Activated CD8-positive, alpha-beta T cell treated with anti-CD3 and anti-CD28 coated beads, Interleukin-2, amount 10 ng/mL, durations not matched to agents 7 days and 5 days (primary cell): ENCODE measurements at places on chromosomes 3 and 15. TPM values are rescaled to one million over a fixed set of nuclear protein-coding genes. Genes with fewer than 3 reads are reported as not detected.
A peak's percentile ranks its signal among the peaks of the same experiment; 100 is the strongest.

DNA sequence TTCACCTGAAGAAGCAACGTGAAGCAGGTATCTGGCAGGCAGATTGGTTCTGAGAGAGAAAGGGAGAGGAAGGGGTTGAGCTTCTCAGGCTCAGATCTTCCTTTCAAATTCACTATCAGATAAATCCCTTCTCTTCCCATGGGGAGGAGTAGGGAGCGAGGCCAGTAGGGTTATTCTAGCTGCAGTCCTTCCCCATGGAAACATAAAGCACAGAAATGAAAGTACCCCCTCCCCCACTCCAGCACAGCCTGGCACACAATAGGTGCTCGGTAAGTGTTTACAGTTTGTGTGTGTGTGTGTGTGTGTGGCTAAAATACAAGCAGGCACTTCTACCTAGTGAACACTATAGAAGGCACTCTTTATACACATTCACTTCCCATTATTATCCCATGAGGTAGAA is 20.8 kb upstream of the VPS8 start:
- no peak for DNase-seq
- no peak overlapping the region for H3K27ac ChIP-seq
- peaks cover 26% of the 10 kb centered on the region for H3K4me1 ChIP-seq
- H3K36me3 ChIP-seq, result no peaks in the 10 kb centered on the region

- no peaks in the 10 kb centered on the region for H3K36me3 ChIP-seq
- H3K4me1 ChIP-seq, result no peaks in the 10 kb centered on the region
- H3K27me3 ChIP-seq, result peaks cover 5% of the 10 kb centered on the region
Observed at GRCh38 chr15:32909431-32909830, 191.6 kb downstream of the GREM1 start.

EPB42 gene
- not detected for total RNA-seq

SPTBN5 gene
- 0.16 TPM for total RNA-seq

DNA sequence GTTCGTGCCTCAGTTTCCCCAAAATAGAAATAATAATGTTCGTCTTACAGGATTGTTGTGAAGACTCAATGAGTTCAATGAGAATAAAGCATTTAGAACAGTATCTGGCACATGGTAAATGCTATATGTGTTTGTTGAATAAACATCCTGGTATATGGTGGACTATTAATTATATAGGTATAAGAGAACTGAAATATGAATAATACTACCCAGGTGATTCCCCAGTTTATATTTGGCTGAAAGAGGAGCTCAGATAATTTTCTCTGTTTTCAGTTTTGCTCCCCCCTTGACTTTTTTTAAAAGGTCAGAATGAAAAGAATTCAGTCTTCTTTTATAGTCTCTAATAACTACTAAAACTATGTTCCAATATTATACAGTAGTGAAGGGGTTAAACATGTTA is 46.9 kb downstream of the USP8 start:
- H3K27ac ChIP-seq, result no peak overlapping the region
- peaks cover 33% of the 10 kb centered on the region for H3K36me3 ChIP-seq
- DNase-seq, result no peak
- no peaks in the 10 kb centered on the region for H3K4me1 ChIP-seq

DNA sequence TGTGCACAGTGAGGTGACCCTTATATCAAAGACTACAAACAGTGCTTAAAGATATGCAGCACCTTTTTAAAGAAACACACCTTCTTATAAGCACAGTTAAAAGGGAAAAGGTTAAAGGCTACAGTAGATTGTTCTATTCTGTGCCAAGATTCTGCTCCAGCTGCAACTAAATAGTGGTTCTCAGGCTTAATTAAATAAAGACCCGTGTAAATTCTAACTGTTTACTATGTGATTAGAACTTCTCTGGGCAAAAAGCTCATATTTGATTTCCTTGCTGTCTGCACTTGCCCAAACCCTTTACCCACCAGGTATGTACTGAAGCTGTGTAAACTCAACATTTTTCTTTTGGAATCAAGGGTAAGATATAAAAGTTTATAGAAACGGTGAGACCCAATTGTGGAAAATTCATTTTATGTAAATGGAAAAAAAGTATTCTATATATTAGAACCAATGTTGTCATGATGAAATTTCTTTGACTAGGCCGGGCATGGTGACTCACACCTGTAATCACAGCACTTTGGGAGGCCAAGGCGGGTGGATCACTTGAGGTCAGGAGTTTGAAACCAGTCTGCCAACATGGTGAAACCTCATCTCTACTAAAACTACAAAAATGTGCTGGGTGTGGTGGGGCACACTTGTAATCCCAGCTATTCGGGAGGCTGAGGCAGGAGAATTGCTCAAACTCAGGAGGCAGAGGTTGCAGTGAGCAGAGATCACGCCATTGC is 230.6 kb downstream of the MECOM start:
- peaks cover 10% of the 10 kb centered on the region for H3K4me1 ChIP-seq
- H3K4me3 ChIP-seq, result no peak overlapping the region
- DNase-seq, result no peak
- H3K36me3 ChIP-seq, result no peaks in the 10 kb centered on the region
- H3K27ac ChIP-seq, result no peak overlapping the region
- H3K27me3 ChIP-seq, result no peaks in the 10 kb centered on the region

GRCh38 chr15:65365229-65365628 is 12.6 kb downstream of the IGDCC3 start:
- H3K36me3 ChIP-seq, result no peaks in the 10 kb centered on the region
- H3K4me1 ChIP-seq, result no peaks in the 10 kb centered on the region
- no peak overlapping the region for H3K4me3 ChIP-seq
- no peak for DNase-seq

DNA sequence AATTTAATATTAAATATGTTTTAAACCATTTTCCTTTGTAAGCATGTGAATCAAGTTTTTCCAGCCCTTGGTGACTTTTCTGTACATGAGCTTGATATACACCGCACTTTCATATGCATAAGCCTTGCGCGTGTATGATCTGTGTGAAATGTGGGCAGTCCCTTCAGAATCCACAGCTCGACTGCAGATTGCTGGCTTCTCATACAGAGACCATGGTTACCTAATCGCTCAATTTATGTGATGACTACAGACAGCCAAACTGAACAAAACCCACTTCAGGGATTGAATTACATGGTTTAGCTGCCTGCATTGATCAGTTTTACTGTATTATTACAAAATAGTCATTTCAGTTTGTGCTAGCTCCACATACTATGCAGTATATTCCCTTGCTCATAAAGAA is 212.3 kb upstream of the NECTIN3 start:
- no peak overlapping the region for H3K27ac ChIP-seq
- H3K27me3 ChIP-seq, result no peaks in the 10 kb centered on the region
- DNase-seq, result no peak
- H3K4me3 ChIP-seq, result no peak overlapping the region
- no peaks in the 10 kb centered on the region for H3K36me3 ChIP-seq
- no peaks in the 10 kb centered on the region for H3K4me1 ChIP-seq

GRCh38 chr3:194395778-194396538 is 3.1 kb downstream of the GP5 start:
- peak; percentile 72 for DNase-seq
- H3K36me3 ChIP-seq, result peaks cover under 1% of the 10 kb centered on the region
- peak overlapping the region; percentile 44 for H3K4me3 ChIP-seq
